ENCODE measurements at places on chromosomes 2 and 18.

- DNase-seq, result no peak
Observed at GRCh38 chr2:17476064-17476463, 42.2 kb downstream of the RAD51AP2 start.

DNA sequence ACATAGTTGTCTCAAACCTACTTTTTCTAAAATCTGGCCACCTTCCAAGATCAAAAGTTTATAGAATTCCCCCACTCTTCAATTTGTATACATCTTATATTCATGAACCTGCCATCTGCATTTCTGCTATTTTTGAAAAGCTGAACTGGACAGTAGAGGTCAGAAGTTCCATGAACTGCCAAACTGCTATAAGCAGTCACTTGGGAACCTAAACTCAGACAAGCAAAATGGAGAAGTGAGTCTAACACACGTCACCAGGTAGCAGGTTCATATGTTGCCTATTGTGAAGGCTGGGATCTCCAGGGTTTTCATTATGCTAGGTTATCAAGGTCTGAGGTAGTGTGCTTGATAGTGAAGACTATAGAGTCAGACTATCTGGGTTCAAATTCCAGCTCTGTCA is 2.0 kb upstream of the MYO1B start:
- DNase-seq, result no peak

DNA sequence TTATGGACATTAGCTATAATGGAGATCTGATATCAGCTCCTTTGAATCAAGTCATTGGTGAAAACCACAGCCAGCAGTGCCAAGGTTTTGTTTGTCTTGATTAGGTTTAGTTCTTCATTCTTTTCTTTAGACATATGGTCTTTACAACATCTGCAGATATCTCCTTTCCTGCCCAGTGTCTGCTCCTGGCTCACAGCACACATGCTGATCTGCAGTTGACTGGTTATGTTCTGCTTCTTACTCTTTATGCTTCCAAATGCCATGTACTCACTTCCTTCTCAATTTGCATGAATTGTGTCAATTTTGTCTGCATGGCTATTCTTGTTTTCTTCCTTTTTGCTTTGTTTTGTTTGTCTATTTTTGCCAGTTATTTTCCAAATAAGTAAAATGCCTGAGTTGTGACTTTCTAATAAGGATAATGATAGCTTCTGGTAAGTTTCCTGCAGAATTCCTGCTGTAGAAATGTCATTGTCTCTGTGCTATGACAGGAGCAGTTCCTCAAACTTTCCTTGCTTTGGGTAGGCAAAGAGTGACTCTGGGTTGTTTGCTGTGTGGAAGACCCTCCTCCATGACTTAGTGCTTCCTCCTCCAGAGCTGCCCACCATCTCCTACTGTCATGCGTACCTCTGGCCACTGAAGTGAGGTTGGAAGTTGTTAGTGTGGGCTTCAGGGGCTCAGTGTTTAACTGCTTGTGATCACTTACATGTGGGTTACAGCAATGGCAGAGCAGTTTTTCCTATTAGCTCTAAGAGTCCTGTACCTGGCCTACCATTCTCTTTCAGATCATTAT is 8.2 kb downstream of the ARHGAP25 start:
- no peak for DNase-seq

DNA sequence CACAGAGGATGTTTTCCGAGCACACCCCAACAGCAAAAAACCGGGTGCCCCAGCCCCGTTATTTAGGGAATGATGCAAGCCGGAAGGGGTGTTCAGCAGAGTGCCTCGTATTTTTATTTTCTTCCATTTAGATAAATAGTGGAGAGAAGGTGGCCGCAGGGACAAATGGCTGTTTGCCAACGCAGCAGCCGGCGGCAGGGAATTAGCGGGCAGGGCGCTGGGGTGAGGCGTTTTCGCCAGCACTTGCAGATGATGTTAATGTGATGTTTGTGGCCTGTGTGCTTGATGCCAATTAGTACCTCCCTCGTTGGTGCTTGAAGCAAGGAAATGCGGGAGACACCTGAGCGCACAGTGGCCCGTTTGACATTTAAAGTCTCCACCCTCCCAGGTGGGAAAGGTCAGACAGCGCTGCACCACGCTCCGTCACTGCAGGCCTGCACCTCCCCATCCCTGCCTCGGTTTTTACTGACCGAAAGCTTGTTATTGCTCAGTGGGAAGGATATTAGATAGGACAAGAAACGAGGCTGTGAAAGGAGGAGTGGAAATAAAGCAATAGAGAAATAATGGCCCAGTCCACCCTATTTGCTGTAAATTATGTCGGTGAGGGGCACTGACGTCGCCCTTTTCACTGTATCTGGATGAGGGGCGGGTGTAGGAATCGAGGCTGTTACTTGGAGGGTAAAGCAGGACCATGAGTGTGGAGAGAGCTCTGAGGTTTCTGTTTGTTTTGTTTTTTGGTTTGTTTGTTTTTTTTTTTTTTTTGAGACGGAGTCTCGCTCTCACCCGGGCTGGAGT is 39.1 kb downstream of the NFATC1 start:
- DNase-seq, result no peak

- no peak for DNase-seq
Observed at GRCh38 chr2:64837925-64838641, 151.1 kb upstream of the SLC1A4 start.

GRCh38 chr2:142786918-142787702 is 90.4 kb upstream of the KYNU start:
- DNase-seq, result no peak

GRCh38 chr2:145138626-145139025 is 618.7 kb upstream of the ZEB2 start:
- DNase-seq, result no peak

GRCh38 chr18:52131845-52132244 is 208.2 kb upstream of the DCC start:
- DNase-seq, result no peak

DNA sequence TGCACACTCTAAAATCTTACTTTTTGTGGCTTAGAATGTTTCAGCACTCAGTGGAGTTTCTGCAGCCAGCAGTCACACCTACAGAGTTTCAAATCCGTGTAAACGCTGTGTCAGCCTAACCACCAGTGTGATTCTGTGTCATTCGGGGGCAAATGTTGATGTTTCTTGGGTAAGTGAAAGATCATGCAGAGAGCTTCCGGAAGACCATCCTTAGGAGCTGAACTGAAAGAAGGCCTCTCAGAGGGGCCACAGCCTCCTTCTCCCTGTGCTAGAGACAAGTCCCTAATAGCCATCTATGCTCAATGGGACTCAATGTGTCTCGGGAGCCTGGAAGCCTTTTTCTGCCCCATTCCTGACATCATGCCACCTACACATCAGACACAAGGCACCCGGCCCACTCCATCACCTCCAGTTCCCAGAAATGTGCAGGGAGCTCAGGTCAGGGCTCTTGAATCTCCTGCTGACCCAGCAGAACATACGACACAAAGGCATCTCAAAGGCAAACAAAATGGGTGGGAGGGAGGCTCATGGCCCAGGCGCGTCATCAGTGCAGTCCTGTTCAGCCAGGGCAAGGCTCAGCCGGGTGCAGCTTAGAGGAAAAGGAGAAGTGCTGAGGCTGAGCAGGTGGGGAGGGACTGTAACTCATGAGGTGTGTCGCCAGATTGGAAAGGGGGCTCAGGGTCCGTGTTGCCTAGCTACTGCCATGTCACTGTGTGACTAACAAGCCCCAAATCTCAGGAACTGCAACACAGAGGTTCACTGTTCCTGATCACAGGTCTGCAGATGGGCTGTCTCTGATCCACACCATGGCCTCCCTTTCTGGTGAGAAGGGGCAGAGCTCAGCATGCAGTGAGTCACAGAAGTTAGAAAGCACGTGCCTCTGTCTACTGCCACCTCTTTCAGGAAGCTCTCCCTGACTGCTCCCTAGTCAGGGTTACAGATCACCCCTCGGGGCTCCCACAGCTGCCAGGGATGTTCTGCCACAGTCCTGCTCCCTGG is 82.0 kb downstream of the SMAD7 start:
- DNase-seq, result no peak

GRCh38 chr2:158043181-158043948 is 58.3 kb upstream of the UPP2 start:
- no peak for DNase-seq

DNA sequence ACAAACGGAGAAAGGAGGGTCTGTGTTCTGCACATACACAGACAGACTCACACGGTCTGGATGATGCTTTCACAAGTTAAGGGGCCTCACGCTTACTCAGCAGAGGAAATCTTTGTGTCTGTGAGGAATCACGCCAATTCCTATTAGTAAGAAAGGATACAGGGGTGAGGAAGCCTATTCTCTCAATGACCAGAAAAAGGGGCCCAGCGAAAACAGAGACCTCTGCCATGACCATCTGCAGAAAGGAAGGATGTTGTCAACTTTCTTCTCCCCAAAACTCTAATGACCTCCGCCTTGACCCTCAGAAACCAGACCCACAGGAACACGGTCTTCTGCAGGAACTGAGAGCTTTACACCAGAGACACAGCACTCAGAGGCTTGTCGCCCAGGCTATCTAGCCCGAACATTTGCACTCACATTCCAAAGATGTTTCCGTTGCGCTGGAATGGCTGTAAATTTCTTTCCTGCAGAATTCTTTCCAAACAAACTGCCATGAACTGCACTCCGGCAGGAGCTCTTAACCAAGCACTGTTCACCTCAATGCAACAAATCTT is 186.3 kb downstream of the TCF4 start:
- no peak for DNase-seq

DNA sequence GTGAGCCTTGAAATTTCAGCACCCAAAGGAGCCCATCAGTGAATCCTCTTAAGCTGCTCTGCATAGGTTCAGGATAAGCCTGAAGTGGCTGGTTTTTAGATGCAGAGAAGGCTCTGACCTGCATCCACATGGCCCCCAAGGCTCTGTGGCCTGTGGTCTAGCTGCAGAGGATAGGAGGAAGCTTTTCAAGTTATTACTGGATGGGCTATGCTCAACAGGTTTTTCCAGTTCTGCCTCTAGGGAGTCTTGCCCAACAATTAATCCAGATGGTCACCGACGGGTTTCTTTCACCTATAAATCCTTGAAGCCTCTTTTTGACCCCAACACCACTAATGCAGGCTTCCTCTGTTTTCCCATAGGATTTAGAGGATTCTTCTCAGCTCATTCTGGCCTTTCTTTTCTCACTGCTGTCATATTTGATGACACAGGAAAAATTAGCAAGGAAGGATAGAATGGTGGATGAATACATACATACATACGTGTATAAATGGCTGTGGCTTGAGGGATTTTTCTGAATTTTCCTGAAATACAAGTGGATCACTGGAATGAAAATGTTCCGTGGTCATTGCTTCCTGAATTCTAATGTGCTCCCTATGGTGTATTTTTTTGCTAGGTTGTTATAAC is 52.2 kb upstream of the BCL2L11 start:
- DNase-seq, result no peak

GRCh38 chr2:8198766-8199382 is 483.0 kb upstream of the ID2 start:
- no peak for DNase-seq

DNA sequence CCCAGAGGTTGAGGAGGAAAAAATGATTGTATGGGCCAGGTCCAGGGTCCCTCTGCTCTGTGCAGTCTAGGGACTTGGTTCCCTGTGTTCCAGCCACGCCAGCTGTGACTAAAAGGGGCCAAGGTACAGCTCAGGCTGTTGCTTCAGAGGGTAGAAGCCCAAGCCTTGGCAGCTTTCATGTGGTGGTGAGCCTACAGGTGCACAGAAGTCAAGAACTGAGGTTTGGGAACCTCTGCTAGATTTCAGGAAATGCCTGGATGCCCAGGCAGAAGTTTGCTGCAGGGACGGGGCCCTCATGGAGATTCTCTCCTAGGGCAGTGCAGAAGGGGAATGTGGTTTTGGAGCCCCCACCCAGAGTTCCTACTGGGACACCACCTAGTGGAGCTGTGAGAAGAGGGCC is 10.6 kb upstream of the MBP start:
- DNase-seq, result no peak

- no peak for DNase-seq
Observed at GRCh38 chr2:121345887-121346286, 60.9 kb upstream of the TFCP2L1 start.

DNA sequence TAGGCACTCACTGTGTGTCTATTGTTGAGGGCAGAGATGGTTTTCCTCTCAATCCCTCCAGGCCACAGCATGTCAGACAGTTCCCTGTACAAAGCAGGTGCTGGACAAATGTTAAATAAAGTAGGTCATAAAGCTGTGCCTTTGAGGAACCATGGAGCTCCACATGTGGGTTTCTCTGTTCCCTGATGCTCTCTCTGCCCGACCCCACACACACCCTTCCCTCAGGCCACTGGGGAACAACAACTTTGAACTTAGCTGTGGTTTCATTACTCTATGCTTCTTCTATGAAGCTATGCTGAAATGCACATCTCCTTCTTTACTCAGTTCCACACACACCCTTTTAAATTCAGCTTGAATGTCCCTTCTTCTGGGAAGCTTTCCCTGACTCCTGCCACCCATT is 415.3 kb downstream of the HRH4 start:
- DNase-seq, result no peak

DNA sequence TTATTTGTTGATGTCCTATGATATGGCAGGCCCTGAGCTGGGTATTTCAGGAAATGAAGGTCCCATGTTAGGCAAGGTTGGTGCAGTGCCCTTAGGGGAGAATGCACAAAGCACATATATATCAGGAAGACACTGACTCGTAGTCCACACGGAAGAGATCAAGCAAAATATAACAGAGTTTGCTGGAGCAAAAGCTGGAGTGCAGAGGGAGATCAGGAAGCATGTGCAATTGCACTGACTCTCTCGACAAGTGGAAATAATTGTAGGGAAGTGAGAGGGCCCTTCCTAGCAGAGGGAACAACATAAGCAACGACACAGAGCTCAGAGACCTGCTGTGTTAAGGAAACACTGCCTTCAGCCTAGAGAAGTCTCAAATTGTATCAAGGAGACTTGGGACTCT is 4.2 kb downstream of the ZNF385B start:
- DNase-seq, result no peak

GRCh38 chr2:102708847-102709559 is 52.8 kb upstream of the TMEM182 start:
- no peak for DNase-seq

DNA sequence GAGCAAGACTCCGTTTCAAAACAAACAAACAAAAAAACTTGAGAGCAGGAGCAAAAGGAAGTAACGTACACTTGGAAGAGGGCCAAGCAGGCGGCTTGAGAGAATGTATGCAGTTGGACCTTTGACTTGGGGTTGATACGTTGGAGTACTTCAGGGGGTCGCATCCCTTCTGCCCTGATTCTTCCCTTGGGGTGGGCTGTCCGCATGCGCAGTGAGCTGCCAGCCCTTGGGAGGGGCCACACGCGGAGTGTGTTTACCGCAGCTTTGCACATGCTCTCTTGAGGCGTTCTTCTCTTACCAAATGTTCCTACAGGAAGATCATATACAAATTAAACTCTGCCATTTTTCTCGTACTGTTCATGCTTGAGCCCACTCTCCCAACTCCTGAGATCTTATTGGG is 38.1 kb upstream of the SOCS6 start:
- DNase-seq, result no peak

GRCh38 chr2:199458009-199458805 is 468 bp upstream of the SATB2 start:
- DNase-seq, result no peak

GRCh38 chr18:63444580-63444979 is 22.3 kb upstream of the VPS4B start:
- no peak for DNase-seq

DNA sequence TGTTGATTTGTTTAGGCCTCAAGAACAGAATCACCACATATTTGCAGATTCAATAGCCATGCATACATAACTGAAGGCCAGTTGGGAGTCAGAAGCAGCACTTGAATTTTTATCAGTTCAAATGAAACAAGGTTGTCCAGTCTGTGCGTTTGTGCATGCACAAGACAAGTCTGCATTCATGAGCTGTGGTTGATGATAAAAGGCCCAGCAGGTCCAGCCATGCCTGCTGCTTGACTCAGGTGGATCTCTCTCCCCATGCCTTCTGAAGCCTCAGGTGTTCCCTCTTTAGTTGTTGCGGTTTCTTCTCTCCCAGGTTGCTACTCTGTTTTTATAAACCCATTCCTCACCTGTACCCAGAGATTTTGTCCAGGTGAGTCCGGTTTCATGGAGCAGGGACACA is 124.5 kb downstream of the CCDC102B start:
- DNase-seq, result no peak

Data from hematopoietic multipotent progenitor cell treated with erythropoietin and hydrocortisone succinate and interleukin-3 and kit ligand, for 15 days (in vitro differentiated cells).